ENCODE measurements at places on chromosomes 4 and X. TPM values are rescaled to one million over a fixed set of nuclear protein-coding genes. Genes with fewer than 3 reads are reported as not detected.

DNA sequence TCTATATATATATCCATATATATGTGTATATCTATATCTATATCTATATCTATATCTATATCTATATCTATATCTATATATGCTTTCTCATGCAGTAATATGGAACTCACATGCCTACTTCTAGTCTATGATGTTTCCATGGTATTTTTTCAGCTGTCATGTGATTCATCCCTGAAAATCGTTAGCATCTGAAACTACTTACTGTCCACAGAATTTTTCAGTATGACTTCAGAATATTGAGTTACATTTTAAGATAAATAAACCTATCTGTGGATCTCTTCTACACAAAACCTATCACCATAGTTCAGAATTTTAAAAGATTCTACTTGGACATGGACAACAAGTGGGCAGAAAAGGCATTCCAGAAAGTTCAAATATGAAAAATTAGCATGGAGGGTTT lies 855.1 kb upstream of the INTU start:
- no peak for DNase-seq

- DNase-seq, result peak; percentile 61
Observed at GRCh38 chr4:37802068-37802666, 24.3 kb upstream of the PGM2 start.

- no peak for DNase-seq
Observed at GRCh38 chrX:19630776-19631707, 115.7 kb upstream of the MAP3K15 start.

GRCh38 chrX:115378471-115378870 lies 89.0 kb downstream of the LUZP4 start:
- no peak for DNase-seq

GRCh38 chrX:23736030-23736429 lies 7.0 kb downstream of the ACOT9 start:
- DNase-seq, result no peak

DNA sequence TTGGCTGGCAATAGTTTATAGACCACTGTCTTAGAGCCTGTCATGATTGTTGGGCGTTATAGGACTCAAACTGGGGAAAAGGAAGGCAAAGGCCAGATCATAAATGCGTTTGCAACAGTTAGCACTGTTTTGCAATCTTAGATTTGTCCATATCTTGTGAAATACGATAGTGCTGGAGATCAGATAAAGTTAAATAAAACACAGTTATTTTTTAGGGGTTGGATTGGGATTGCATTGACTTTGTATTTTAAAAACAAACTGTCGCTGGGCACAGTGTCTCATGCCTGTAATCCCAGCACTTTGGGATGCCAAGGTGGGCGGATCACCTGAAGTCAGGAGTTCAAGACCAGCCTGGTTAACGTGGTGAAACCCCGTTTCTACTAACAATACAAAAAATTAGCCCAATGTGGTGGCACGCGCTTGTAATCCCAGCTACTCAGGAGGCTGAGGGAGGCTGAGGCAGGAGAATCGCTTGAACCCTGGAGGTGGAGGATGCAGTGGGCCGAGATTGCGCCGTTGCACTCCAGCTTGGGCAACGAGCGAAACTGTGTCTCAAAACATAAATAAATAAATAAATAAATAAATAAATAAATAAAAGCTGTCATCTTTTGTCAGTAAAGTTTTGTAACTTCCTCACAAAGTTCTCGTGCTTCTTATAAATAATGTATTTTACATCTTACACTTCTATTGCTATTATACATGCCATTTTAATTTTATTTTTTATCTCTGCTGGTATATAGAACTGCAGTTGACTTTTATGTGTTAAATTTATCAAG lies 117.2 kb downstream of the KDM6A start:
- DNase-seq, result no peak

DNA sequence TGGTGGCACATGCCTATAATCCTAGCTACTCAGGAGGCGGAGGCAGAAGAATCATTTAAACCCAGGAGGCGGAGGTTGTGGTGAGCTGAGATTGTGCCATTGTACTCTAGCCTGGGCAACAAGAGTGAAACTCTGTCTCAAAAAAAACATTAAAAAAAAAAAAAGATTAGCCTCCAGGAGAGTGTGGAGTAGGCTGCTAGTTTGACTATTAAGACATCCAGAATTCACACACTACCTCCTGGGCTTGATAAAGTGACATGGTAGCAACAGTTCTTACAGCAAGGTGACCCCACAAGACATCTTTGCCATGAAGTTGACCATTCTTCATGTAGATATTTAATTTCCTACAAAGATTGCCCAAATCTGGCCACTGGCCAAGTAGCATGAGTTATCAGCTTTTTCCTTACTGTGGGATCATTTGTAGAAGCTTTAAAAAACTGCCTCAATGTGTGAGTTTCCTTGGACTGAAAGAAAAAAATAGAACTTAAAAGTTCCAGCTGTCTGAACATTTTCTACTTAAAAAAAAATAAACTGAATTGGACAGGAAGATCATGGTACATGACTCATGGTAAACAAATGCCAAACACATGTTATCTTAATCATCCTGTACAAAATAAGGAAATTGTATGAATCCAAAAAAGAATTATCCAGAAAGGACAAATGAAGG lies 35.3 kb upstream of the SPRY1 start:
- no peak for DNase-seq

DNA sequence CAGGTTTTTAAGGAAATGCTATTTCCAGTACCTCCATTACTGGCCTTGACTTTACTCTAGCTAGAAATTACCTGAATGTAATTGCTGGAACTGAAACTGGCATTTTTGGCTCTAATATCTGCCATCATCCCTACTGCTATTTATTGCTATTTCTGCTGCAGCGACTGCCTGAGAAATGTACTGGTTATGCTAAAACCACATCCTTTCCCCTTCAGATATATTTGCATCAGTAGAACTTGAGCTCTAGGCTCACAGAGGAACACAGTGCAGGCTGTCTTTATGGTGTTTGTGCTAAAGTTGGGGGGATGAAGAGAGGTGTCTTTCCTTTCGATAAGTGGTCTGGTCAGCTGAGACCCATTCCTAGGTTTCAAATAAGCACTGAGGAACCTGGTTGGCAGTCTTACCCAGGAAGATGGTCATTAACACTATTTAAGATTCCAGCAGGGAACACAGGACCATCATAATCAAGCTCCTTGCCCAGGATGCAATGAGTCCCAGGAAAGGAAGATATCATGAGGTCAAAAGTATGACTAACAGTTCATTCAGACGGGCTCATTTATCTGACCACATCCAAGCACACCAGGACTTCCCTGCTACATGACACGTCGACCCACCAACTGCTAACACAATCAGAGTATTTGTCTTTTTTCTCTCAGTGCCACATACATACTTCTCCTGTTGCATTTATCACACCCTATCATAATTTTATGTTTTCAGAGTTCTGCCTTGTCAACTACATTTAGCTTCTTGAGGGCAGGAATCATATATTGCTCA lies 137.4 kb downstream of the GABRA3 start:
- DNase-seq, result no peak

GRCh38 chr4:164716901-164717300 lies 37.0 kb upstream of the SMIM31 start:
- DNase-seq, result peak; percentile 4

DNA sequence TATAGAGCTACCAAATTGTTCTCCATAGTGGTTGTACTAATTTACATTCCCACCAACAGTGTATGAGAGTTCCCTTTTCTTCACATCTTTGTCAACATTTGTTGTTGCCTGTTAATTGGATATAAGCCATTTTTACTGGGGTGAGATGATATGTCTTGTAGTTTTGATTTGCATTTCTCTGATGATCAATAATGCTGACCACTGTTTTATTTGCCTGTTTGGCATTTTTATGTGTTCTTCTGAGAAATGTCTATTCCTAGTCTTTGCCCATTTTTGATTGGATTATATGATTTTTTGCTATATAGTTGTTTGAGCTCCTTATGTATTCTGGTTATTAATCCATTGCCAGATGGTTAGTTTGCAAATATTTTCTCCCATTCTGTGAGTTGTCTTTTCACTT lies 44.3 kb downstream of the ACTRT1 start:
- no peak for DNase-seq

DNA sequence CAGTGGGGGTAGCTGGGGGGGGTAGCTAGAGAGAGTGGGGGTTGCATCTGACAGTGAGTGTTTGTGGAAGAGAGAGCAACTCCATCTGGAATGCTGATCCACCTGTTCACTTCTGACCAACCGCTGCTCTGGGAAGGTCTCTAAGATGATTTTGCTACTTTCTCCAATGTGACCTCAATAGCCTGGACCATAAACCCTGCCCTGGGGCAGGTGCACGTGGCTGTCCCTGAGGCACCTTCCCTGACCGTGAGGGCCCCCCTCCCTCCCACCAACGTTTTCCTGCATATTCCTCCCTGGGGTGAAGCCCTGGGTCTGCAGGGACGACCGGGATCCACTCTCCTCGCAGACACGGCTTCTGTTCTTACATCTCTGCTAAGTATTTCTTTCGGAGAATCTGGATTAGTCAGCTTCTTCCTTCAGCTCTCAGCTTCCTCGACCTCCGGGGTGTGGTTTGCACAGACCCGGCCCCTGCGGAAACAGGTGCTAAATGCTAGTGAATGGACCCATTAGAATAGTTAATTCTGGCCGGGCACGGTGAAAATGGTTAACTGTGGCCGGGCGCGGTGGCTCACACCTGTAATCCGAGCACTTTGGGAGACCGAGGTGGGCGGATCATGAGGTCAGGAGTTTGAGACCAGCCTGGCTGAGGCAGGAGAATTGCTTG lies 21.4 kb upstream of the PLCXD1 start:
- no peak for DNase-seq

- DNase-seq, result peak; percentile 33
Observed at GRCh38 chr4:44927399-44928380, 201.3 kb upstream of the GNPDA2 start.

- no peak for DNase-seq
Observed at GRCh38 chrX:21728276-21728968, 29.5 kb downstream of the SMPX start.

GRCh38 chr4:11475871-11476270 lies 47.2 kb upstream of the HS3ST1 start:
- DNase-seq, result no peak

DNA sequence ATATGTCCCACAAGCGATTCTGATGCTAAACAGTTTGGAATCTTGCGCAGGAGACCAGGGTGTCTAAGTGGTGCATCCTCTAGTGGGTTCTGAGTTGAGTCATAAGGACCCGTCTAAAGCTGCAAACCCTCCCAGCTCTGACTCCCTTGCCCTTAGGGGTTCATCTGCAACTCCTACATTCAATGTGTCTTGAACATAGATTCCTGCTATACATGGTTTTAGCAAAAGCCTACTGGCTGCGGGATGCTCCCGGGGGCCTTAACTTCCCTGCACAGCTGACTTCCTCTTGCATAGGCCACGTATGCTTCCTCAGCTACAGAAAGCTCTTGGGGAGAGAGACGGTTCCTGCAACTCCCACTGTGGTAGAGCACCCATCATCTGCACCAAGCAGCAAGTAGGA lies 236.7 kb downstream of the EVC2 start:
- DNase-seq, result no peak

GRCh38 chr4:36220776-36221175 lies 23.5 kb downstream of the ARAP2 start:
- no peak for DNase-seq

DNA sequence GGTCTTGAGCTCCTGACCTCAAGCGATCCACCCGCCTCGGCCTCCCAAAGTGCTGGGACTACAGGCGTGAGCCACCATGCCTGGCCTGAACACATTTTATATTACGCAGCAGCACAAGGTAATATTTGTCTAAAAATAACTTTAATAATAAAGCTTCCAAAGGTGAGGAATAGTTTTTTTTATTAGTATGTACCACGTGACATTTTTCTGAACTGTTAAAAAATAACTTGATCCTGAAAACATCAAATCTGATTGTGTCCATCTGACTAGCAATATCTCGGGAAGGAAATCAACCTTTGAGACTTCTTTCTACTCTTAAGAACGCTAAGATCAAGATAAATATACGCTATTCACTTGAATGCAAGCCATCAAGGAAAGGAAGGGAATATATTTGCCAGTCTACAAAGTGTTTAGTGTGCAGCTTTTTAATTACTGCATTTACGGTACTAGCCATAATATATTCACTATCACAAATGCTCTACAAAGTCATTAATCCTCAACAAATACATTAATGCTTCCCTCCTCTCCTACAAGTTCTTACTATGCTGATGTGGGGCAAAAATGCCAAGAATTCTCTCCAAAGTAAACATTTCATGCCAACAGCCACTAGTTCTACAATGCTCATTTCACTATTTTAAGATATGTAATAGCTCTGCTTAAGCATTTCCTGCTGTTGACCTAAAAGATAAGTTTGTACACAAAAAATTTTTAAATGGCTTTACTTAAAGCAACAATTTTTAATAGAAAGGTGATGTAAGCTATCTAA lies 143.6 kb downstream of the APBB2 start:
- no peak for DNase-seq

- no peak for DNase-seq
Observed at GRCh38 chr4:95949136-95949765, 109.4 kb downstream of the PDHA2 start.

DNA sequence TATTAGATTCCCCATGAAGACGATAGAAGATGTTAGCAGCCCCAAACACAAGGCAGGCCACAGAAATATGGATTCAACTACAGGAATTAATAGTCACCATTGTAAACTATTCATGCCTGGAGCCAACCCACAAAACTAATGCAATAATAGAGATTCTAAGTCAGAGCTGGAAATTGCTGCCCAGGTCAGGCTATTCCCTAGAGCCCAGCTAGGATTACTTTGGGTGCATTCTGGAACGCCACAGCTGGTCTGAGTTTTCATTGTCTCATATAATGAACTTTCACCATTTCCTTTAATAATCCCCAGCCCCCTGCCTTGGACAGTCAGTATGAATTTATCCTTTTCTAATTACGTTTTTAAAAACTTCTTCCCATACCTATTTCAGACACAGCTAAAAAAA lies 252.6 kb downstream of the PAPSS1 start:
- no peak for DNase-seq

- DNase-seq, result no peak
Observed at GRCh38 chr4:7418131-7418943, 16.4 kb downstream of the PSAPL1 start.

GRCh38 chr4:144590020-144590419 lies 55.9 kb upstream of the HHIP start:
- DNase-seq, result no peak

DNA sequence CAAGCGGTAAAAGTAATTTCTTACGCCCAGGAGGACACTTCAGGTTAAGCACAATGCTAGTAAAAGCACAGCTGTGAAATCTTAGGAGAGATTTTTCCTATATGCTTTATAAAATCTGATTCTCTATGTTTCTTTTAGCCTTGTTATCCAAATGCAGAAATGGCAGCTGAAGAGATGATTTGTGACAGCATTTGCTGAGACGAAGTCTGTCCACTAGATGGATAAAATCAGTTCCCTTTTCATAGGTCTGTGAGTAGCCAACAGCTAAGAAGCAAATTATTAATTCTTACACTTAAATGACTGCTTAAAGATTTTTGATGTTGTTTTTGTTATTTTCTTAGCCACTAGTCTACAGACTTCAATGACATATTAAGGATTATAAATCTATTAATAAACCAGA lies 5.3 kb downstream of the GPM6A start:
- peak; percentile 7 for DNase-seq

MAGED4 gene
- total RNA-seq, result 6.6 TPM

PUDP gene
- 28.6 TPM for total RNA-seq

TXK gene
- 0.11 TPM for total RNA-seq

FAM3A gene
- total RNA-seq, result 21.9 TPM

HELQ gene
- total RNA-seq, result 70.4 TPM

PALLD gene
- total RNA-seq, result 2.8 TPM

PLXNB3 gene
- not detected for total RNA-seq

APLN gene
- total RNA-seq, result not detected

NAA11 gene
- total RNA-seq, result not detected

TEX13D gene
- not detected for total RNA-seq

ERVMER34-1 gene
- total RNA-seq, result not detected

SUPT20HL1 gene
- total RNA-seq, result not detected

AFM gene
- total RNA-seq, result not detected

NUP62CL gene
- 10.6 TPM for total RNA-seq

ZNF41 gene
- total RNA-seq, result 9.7 TPM

Data from OCI-LY7 (cell line).